ENCODE measurements at places on chromosomes 7 and 10.
A peak's percentile ranks its signal among the peaks of the same experiment; 100 is the strongest.

DNA sequence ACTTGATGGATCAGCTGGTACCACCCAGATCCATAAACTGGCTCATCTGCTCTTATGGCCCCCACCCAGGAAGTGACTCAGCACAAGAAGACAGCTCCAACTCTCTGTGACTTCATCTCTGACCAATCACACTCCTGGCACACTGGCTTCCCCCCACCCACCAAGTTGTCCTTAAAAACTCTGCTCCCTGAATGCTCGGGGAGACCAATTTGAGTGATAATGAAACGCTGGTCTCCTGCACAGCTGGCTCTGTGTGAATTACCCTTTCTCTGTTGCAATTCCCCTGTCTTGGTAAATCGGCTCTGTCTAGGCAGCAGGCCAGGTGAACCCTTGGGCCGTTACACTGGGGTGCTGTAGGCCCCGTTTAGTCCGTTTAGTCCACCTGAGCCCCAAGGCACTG lies 23.4 kb upstream of the BNIP3 start:
- DNase-seq = no peak

DNA sequence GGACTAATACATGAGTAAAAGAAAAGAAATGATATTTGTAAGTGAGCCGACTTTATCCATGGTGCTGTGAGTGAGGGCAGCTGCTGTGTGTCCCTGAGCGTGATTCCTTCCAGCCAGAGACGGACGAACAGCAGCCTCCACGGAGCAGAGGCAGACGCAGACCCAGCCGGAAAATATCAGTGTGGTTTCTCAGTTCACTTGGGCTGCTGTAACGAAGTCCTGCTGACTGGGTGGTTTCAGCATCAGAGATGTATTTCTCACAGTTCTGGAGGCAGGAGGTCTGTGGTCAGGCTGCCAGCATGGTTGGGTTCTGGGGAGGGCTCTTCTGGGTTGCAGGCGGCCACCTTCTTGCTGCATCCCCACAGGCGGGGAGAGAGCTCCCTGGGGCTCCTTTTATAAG lies 375.6 kb downstream of the GLRX3 start:
- DNase-seq = no peak

DNA sequence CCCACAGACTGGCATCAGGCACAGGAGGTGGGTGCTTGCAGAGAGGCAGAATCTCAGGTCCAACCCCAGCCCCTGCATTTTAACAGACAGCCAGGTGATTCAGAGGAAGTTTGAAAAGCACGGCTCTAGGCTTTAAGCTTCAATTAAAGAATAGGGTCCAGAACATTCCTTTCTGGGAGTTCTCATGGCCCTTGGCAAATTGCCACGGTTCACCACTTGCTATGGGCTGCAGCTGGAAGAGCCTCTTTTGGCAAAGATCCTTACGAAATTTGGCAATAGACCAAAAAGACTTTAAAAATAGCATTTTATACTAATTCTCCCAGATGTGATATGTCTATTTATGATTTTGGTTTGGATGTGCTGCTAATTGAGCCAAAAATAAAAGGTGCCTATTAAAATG lies 148.1 kb downstream of the ITGA8 start:
- peak; percentile 41 for DNase-seq

DNA sequence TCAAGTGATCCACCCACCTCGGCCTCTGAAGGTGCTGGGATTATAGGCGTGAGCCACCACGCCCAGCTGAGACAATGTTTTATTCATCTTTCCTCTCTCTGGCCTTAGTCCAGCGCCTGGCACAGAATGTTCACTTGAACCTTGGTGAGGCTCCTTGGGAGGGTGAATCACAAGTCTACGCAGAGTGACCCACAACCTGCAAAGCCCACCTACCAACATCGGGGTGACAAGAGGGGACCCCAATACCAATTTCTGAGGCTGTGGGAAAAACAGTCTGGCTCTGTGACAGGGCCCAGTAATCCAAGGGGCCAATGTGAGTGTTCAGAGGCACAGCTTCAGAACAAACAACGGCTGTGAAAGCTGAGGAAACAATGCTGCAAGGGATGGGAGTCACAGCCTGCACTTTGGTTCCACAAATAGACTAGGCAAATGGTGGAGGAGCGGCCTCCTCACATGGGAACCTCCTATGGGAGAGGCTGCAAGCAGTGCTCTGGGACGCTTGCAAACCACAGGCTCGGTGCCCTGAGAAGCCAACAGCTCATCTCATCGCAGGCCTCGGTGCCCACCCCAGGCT lies 5.6 kb upstream of the MALSU1 start:
- peak; percentile 76 for DNase-seq

DNA sequence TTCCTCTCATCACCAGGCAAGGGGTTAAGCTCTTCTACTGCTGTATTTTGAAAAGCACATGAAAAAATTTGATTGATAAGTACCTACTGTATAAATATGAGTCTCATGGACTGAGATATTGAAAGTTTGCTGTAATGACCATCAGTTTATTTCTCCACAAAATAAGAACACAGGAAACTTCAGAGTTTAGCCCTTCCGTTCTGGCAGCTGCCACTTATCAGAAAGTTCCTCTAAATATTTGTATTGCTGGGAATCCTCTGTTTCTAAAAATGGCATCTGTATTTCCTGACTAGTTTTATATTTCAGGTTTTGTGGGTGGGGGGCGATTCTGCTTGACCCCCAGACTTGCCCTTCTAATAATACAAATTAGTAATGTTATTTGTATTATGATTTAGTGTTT lies 92.0 kb downstream of the LYZL2 start:
- DNase-seq = no peak

DNA sequence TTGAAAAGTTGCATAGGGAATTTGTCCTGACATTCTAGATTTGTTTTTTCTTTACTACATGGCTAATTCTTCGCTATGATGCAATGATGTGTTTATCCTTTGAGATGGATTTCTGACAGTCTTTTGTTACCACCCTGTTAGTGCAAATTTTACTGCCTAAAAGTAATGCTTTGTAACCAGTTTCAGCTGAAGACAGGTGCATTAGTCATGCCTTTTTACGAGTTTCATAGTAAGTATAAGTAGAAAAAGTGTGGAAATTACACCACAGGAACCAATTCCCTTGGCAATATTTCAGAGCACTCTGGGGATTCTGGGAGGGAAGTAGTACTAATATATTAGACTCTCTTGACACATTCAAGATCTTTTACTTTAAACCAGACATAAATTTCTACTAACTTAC lies 257.8 kb upstream of the DKK1 start:
- no peak for DNase-seq

- DNase-seq = no peak
Measured at GRCh38 chr7:3882782-3883181, 581.7 kb downstream of the SDK1 start.

DNA sequence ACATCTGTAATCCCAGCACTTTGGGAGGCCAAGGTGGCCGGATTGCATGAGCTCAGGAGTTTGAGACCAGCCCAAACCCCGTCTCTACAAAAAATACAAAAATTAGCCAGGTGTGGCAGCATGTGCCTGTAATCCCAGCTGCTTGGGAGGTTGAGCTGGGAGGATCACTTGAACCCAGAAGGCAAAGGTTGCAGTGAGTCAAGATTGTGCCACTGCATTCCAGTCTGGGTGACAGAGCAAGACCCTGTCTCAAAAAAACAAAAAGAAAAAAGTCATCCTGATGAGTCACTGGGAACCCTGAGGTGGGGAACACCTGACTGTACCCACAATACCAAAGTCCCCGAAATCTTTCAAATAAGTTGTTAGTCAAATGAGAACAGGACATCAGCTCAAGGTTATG lies 80.0 kb downstream of the NEBL start:
- no peak for DNase-seq

DNA sequence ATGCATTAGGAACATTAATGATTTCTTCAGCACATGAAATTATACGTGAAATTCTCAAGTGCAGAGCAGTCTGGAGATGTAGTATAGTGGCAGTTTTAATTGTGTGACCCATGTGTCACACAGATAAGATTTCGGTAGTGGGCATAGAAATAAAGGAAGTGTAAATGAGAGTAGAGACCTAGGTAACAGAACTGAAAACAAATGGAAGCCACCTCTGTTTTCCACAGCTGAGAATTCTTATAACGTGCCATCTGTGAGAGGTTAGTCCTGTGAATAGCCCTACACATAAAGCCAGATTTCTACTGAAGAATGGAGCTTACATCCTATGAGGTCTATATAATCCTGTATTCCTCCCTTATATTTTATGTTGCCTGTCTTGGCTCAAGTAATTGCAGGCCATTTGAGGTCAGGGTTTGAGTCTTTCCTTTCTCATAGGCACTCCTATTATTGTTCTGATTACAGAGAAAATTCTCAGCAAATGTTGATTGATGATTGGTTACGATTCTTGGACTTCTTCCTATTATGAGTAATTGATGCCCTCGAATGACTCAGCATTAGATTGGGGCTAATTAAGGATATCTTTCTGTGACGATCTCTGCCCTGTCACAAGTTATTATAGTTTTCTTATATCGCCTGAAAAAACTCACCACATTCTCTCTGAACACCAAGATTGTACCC lies 258.2 kb downstream of the KIF20B start:
- DNase-seq = no peak

DNA sequence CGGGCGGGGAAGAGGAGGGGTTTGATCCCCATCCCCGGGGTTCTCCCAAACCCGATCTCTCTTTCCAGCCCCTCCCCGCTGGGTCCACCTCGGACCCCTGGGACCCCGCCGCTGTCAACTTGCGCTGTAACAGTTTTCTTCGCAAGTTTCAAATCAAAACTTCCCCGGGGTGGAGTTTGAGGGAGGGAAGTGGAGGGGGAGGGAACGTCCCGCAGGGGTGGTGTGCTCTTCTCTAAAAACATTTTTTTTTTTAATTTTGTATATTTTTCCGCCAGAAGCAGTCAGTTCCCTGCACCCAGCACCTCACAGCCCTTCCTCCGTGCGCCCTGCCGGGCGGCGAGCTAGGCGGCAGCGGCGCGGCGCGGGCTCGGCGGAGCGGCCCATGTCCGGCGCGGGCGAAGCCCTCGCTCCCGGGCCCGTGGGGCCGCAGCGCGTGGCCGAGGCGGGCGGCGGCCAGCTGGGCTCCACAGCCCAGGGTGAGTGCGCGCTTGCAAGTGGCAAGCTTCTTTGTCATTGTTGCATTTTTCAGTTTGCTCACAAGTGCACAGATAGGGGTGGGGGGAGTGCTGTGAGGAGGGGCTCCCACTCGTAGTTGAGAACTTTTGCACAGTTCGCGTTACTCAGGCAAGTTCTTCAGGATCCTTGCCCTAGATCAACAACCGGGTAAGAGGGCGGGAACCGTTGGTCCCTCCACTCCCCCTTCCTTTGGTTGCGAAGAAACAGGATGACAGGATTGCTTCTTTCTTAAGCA lies 933 bp downstream of the MDFIC start:
- DNase-seq = peak; percentile 75

DNA sequence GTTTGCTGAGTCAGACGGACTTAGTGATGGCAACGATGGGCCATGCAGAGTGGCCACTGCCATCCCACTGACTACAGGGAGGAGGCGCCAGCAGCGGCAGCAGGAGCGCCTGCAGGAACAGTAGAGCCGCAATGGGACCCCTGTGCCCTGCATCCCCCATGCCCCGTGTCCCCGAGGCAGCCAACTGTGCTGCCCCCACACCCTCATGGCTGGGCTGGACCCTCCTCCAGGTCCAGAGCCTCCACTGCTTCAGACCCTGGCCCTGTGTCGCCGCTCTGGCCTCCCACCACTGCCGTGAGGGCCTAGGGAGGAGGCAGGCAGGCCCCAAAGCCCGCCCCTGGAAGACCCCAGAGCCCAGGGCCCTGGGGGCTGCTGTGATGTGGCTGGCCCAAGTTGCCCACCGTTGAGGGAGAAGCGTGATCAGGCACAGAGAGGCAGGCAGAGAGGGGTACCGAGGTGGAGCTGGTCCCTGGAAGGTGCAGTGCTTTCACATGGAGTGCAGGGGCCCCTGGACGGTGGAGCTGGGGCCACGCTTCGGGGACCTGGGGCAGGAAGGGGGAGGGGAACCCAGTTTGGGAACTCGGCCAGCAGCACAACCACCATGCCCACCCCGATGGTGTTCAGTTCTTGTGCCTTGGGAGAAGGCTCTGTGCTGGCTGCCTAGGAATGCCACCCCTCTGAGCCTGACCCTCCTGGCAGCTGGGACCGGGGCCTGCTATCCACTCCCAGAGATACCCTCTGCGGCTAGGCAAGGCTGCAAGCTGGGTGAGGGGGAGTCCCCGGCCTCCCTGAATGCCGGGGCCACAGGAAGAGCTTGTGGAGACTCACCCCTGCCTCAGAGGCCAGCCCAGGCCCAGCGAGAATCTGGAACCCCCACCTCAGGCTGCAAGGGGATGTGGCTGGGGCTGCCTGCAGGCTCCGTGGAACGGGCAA lies 32.6 kb downstream of the DKK1 start:
- DNase-seq = no peak

GRCh38 chr10:126235979-126236851 lies 152.1 kb downstream of the ADAM12 start:
- DNase-seq = no peak

- no peak for DNase-seq
Measured at GRCh38 chr7:146002431-146003078, 114.0 kb upstream of the CNTNAP2 start.
